ENCODE measurements at places on chromosomes 1 and 21.

DNA sequence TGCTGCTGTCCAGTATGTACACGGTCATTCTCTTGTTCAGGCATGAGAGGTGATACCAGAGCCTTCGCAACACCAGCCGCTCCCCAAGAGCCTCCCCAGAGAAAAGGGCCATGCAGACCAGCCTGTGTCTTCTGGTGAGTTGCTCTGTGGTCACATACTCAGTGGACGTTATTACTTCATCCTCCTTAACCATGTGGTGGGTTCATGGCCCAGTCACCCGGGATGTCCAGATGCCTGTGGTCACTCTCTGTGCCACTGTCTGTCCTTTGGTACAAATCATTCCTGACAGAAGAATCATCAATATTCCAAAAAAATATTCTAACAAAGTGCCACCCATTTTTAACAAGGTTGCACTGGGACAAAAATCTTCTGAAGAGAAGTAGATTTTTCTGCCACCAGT, 8.8 kb upstream of the ZNF124 start:
- no peak for DNase-seq

DNA sequence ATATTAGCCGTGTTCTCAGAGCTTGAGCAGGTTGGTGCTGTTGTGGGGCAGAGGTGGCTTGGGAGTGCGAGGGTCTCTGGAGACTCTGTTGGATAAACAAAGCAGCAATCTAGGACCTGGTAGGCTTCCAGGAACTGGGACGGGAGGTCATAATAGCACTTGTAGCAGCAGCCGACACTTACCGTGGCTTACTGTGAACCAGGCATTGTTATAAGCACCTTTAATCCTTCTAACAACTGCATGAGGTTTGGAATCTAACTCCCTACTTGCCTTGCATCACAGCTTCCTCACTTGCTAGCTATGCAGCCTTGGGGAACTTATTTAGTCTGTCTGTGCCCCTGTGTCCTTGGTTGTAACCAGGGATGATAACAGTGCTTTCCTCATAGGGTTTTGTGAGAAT, 94.9 kb downstream of the NAV1 start:
- no peak for DNase-seq

- no peak for DNase-seq
Observed at GRCh38 chr1:58094221-58094620, 452.3 kb downstream of the OMA1 start.

DNA sequence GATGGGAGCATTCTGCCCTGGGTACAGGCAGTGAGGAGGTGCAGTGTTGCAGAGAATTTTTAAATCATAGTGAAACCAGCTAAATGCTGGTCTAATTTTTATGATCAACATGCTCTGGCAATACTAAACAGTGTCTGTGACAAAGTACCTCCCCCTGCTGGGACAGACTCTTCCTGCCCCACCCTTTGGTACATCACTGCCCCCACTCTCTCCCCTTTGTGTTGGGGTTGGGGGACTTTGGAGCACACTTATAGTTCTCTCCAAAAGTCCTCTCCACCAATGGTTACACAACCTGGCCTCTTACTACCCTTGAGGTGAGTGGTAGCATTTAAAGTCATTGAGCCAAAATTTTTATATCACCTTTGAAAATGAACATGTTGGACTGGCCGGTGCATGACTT, 48.2 kb upstream of the GUCA2B start:
- no peak for DNase-seq

- DNase-seq: no peak
Observed at GRCh38 chr1:54372978-54373377, 33.2 kb downstream of the SSBP3 start.

GRCh38 chr1:117268535-117269455, 58.1 kb upstream of the VTCN1 start:
- no peak for DNase-seq

- DNase-seq: no peak
Observed at GRCh38 chr1:215071078-215071477, 11.5 kb upstream of the KCNK2 start.

DNA sequence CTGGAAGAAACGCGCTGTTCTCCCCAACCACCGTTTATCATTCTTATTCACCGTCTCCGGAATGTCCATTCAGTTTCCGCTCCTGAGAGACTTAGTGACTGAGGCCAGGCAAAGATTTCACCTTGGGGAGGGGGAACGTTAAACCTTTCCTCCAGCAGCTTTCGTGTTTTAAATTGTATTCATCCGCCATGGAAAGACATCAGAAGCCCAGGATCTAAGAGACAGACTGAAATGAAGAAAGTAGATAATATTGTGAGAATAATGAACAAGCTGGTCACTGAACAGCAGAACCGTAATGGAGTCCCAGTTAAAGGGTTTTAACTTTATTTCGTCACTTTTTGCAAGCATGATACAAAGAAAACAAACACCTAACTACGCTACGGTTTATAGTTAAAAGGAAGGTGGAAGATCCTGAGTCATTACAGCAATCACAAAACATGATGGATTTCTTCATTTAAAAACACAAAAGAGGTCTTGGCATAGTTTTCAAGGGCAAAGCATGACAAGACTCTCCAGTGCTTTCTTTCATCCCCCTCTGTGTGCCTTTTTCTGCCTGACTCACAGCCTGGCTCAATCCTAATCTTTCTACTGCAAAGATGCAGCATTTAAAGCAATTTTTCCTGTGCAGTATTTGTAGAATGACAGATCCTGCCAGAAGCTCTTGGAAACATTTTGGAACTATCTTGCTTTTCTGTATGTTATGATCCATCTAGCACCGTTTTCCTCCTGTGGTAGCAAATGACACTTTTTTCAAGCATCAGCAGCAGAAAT, 722 bp upstream of the SLC19A2 start:
- DNase-seq: no peak

- no peak for DNase-seq
Observed at GRCh38 chr1:84480650-84481049, 1.6 kb downstream of the RPF1 start.

DNA sequence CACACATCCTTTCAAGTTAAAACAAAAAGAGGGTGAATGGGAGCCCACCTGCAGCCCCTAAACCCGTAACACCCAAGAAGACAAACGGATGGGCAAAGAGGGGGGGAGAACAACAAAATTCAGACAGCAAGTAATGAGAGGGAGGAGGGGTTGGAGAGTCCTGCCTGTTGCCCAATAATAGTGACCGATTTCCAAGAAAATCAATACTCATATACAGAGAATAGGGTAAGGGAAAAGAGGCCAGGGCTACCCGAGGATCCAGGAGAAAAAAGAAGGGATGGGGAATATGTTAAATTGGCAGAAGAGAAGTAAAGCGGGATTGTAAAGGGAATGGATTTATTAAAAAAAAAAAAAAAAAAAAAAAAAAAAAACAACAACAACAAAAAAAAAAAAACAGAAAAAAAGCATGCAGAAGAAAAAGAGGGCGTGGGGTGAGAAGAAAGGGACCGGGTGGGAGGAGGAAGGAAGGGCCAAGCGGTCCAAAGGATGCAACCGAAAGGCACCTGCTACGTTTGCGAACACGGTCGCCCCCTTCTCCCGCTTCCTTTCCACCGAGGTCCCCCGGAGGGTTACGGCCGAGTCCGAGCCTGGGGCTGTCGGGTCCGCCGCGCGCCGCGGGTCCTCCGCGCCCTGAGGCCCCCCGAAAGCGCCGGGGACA, 930 bp downstream of the SLC30A10 start:
- DNase-seq: no peak

All from activated CD4-positive, alpha-beta T cell treated with anti-CD3 and anti-CD28 coated beads, Interleukin-2, amount 50 U/mL, for 48 hours (primary cell).